ENCODE measurements at places on chromosomes 1 and 21.

- DNase-seq = no peak
Measured at GRCh38 chr1:80582980-80583379, 1217.8 kb upstream of the ADGRL2 start.

- peak; percentile 80 for DNase-seq
Measured at GRCh38 chr21:44303490-44303981, 3.7 kb downstream of the PFKL start.

DNA sequence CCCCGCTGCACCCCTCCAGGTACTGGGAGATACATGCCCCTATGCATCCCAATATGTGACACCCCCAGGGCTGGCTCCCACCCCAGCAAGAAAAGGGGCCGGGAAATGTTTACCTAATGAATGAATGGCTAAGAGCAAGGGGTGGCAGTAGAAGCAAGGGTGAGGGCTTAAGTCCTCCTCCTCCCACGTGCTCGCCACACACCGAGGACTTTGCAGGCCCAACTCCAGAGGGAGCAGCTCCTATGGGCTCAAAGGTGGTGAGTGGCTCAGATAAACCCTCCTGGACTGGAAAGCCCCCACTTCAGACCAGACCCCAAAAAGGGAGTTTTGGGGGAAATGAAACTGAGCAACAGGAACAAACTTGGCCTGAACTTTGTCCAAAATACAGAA is 11.4 kb downstream of the SLC45A3 start:
- peak; percentile 80 for DNase-seq

GRCh38 chr21:14491269-14491681 is 54.8 kb downstream of the SAMSN1 start:
- no peak for DNase-seq

GRCh38 chr21:32858628-32859027 is 87.1 kb upstream of the PAXBP1 start:
- no peak for DNase-seq

- no peak for DNase-seq
Measured at GRCh38 chr1:201882665-201883132, 6.0 kb upstream of the SHISA4 start.

GRCh38 chr1:203772836-203773235 is 7.9 kb downstream of the LAX1 start:
- DNase-seq = no peak

DNA sequence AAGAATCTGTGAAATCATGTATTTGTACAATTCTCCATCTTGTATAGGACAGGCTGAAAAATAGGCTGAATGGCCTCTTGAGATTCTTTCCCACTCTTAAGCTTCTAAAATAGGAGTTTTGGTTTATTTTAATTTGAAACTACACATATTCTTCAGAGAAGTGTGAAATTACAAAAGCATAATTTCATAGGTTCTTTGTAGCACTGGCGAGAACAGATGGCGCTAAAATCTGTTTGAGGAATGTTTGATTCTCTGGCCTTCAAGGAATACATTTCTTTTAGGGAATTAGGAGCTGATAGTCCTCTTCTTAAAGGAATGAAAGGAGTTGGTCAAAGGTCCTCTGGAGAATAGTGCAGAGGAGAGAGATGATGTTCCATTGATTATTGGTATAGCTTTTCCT is 44.9 kb downstream of the CC2D1B start:
- DNase-seq = no peak

DNA sequence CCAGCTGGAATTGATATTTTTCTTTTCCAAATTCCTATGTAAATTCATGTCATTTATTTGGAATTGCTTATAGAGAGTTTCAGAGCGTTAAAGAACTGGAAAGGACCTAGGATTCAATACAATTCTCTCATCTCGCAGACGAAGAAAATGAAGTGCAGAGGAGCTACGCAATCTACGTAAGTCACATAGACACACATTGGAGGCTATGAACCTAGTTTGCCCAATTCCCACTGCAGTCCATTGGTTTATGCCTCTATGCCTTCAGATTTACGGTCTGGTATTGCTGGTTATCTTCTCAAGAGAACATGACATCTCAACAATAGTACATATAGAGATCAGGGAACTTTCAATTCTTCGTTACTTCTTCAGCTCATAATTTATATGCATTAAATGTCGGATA is 971 bp upstream of the RNF2 start:
- DNase-seq = no peak

Data from right lobe of liver (tissue), 6 donors.